ENCODE measurements at places on chromosomes 1 and 21.

DNA sequence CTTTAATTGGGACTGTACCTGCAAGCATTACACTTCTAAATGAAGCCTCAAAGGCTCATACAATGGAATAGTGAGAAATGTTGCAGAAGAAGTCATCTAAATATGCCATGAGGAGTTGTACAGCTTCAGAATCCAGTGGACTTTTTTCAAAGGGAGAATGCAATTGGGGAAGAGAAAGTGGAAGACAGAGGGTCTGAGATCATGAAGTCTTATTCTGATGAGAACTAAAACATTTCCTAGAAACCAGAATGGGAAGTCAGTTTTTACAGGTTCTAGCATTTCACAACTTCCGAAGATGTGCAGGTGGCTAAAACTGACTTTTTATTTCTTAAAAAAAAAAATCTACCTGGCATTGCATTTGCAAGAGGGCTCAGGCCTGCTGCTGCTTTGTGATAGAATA, 424.4 kb upstream of the RUNX1 start:
- no peak for DNase-seq

DNA sequence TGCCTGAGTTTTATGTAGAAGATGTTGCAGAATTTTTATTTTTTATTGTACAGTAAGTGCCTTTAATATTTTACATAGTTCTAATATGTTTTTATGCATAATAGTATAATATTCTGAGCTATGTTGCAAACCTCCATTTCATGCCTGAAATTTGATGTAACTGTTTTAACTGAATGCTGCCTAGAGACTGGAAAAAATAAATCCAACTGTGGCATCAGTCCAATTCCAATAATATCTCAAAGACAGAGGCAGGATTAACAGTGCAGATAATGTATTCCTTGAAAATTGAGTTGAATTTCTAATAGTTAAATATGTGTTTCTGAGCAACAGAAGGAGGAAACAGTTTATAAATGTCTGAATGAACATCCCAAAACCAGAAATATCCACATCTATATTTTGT, 61.1 kb upstream of the KIF1B start:
- DNase-seq = no peak

DNA sequence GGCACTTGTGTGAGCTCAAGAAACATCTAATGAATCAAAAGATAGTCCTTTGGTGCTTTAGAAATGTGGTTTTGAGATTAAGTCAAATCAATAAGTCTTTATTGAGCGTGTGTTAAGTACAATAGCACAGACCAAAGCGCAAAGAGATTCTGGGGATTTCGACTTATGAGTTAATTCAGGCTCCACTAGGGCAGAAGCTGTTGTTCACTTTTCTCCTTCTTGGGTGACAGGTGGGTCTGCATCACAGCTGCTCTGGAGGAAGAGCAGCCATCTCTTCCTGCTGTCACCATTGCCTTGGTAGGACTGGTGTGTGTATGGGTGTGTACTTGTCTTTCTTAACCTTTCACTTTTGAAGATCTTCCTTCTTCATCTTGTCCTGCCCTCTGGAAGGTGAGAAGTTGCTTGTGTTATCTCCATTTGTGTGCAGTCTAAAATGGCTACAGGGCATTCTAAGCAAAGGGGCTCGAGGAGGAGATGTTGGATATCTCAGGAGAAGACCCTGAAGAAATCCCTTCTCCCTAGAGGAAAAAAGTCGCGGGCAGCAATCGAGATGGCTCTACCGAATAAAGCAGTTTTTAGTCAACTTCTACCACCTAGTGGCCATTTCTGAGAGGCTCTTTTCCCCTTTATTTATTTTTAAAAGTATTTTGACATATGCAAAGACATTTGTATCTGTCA, 22.9 kb upstream of the DISC1 start:
- no peak for DNase-seq

DNA sequence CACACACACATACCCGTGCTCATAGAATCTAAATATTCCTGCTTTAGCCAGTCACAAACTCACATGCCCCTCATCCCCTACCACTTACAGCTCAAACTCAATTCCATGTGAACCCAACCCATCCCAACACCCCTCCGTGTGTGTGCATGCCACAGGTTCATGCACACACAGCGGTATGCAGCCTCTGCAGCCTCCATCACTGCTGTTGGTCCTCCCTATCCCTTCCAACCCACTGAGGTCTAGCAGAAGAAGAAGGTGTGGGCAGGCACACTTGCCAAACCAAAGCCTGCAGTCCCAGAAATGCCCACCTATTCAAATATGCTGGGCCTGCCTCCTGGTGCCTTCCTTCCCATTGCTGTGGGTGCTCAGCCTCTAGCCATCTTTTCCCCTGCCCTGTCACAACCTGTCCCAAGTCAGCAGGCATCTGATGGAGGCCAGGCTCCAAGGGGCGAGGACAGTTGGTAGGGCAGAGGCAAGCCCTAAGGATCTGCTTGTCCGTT, 26.2 kb downstream of the SLC2A1 start:
- no peak for DNase-seq

GRCh38 chr21:15870819-15871218, 141.0 kb downstream of the USP25 start:
- DNase-seq = no peak

- DNase-seq = peak; percentile 6
Observed at GRCh38 chr1:208243527-208243966, 637 bp downstream of the PLXNA2 start.

- no peak for DNase-seq
Observed at GRCh38 chr1:232622981-232623380, 7.0 kb downstream of the SIPA1L2 start.

DNA sequence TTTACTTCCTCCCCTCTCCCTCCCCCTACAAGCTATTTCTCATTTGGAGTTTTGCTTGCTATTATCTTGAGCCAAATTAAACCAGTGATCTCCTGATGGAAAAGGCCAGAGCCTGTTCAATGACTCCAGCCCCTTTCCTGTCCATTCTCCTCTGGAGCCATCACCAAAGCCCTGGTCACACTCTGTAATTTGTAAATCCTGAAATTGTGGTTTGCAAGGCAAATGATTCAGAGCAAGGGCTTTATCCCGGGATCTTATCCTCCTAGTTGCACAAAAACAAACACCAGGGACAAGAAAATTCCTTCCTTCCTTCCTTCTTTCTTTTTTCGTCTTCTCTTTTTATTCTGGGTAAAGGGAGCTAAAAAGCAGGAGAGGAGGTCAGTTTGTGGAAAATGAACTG, 366.1 kb upstream of the ST6GALNAC5 start:
- no peak for DNase-seq

GRCh38 chr1:209560952-209561351, 22.6 kb upstream of the CAMK1G start:
- no peak for DNase-seq

GRCh38 chr1:181104790-181105133, 16.3 kb downstream of the IER5 start:
- DNase-seq = no peak

- DNase-seq = no peak
Observed at GRCh38 chr21:46326110-46326703, 2.3 kb downstream of the PCNT start.

GRCh38 chr1:5991381-5992025, 722 bp downstream of the NPHP4 start:
- DNase-seq = no peak

- no peak for DNase-seq
Observed at GRCh38 chr1:157844089-157844830, 2.7 kb upstream of the CD5L start.

DNA sequence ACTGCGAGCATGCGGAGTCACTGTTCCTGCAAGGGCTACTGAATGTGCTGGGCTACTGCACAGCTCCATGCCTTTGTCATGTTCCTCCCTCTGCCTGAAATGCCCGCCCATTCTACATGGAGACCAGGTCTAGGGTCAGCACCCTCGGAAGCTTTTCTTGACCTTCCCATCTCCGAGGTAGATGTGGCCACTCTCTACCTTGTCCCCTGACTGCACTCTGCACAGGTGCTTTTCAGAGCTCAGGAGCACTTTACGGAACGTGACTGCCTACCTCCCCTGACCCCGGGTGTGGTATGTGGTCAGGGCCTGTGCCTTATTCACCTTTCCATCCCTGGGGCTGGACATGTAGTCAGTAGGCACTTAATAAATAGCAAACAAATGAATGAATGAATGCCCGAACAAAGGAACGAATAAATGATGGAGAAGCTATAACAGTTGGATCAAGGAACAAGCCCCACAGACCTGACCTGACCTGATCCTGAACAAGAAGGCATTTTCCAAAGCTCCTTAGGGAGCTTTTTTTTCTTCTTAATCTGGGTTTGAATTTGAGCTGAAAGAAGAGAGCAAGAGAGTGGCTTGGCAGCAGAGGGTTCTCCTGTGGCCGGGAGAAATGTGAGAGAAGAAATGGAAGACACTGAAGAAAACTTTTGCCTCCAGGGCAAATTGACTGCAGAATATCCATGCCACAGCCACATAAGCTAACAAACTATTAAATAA, 7.9 kb downstream of the RD3 start:
- no peak for DNase-seq
